ENCODE measurements at places on chromosomes 2 and 18. TPM values are rescaled to one million over a fixed set of nuclear protein-coding genes. Genes with fewer than 3 reads are reported as not detected.

The LHCGR gene
- total RNA-seq, result not detected

- DNase-seq, result no peak
These were observed 18.1 kb upstream of the LOXHD1 start for GRCh38 chr18:46675112-46675511.

The MLPH gene
- 7.4 TPM for total RNA-seq

The ARHGEF4 gene
- 6.5 TPM for total RNA-seq

- no peak for DNase-seq
These were observed 278.0 kb upstream of the SPRED2 start for GRCh38 chr2:65710356-65710755.

GRCh38 chr18:45619826-45620201 is 4.5 kb downstream of the SLC14A2 start:
- DNase-seq, result no peak

GRCh38 chr18:78158943-78159342 is 820.7 kb upstream of the SALL3 start:
- no peak for DNase-seq

DNA sequence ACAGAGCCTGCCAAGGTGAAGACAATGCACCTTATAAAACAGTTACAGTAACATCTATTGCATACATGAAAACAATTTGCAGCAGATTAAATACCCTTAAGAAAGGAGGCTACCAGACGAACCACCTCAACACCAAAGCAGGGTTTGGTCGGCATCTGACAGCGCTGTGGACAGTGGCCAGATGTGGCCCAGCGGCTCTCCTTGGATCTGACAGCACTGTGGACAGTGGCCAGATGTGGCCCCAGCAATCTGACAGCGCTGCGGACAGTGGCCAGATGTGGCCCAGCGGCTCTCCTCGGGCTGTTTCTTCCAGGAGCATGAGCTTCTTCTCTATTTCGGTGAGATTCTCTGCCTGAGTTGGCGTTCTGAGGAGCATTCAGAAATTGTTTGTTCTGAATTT is 211.6 kb downstream of the ANKRD30B start:
- DNase-seq, result no peak

The LRRTM4 gene
- total RNA-seq, result not detected

The CIDEA gene
- not detected for total RNA-seq

DNA sequence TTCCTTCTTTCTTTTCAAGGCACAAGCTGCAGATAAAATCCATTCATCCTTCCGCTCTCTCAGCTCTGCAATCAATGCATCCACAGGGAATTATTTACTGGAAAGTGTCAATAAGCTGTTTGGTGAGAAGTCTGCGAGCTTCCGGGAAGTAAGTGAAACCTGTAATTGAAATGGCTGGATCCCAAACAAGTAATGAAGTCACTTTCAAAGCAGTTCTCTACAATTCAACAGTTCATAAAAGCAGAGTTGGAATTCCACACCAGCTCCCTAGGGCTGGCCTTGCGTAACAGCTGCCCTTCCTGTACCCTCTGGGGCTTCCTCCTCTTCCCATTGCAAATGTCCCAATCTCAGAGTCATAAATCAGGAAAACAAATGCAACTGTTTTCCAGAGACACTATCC is 9.6 kb downstream of the SERPINB2 start:
- DNase-seq, result no peak

The CFC1 gene
- not detected for total RNA-seq

DNA sequence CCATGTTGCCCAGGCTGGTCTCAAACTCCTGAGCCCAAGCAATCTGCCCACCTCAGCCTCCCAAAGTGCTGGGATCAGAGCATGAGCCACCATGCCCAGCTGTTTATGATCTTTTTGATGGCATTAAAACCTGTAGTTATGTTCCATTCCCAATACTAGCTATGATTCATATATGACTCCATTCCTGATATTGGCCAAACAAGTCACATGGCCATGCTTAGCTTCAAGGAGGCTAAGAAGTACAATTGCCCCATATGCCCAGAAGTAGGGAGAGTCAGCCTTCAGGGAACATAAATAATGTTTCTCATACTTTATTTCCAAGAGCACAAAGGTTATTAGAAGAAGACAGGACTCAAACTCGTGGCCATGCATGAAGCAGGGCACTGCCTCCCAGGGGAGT is 132.4 kb upstream of the RAB6C start:
- no peak for DNase-seq

GRCh38 chr2:42804338-42804737 is 12.0 kb upstream of the HAAO start:
- no peak for DNase-seq

- no peak for DNase-seq
These were observed 358.7 kb upstream of the TNP1 start for GRCh38 chr2:217218269-217219163.

DNA sequence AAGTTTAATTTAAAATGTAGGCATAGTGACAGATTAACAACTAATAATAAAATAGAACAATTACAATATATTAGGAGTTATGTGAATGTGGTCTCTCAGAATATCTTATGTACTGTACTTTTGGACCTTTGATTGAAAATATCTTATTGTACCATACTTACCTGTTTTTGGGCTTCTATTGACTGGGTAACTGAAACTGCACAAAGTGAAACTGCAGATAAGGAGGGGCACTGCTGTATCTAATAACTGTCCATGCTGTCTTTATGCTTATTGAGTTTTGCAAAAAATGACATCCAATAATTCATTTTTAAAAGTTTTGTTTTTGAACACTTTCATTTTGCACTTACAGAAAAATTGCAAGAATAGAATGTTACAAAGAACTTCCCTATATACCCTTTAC is 19.9 kb downstream of the BIRC6 start:
- DNase-seq, result no peak

- no peak for DNase-seq
These were observed 88.9 kb downstream of the TMEM185B start for GRCh38 chr2:120134263-120134662.

The SLC9A2 gene
- total RNA-seq, result not detected

- no peak for DNase-seq
These were observed 17.8 kb upstream of the SPAG16 start for GRCh38 chr2:213266421-213266820.

- DNase-seq, result no peak
These were observed 225.3 kb upstream of the HDAC4 start for GRCh38 chr2:239625971-239626734.

GRCh38 chr2:146239392-146240135 is 1605.3 kb upstream of the ACVR2A start:
- DNase-seq, result no peak

GRCh38 chr18:46886893-46887292 is 30.4 kb downstream of the PIAS2 start:
- DNase-seq, result no peak

The PLA2R1 gene
- 28.3 TPM for total RNA-seq

The FEV gene
- total RNA-seq, result not detected

GRCh38 chr18:33575451-33575850 is 2.6 kb upstream of the ASXL3 start:
- no peak for DNase-seq

GRCh38 chr2:160289831-160290230 is 89.8 kb upstream of the ITGB6 start:
- DNase-seq, result no peak

Data from thoracic aorta (tissue), 2 donors.